ENCODE measurements at places on chromosomes 2 and 18. TPM values are rescaled to one million over a fixed set of nuclear protein-coding genes. Genes with fewer than 3 reads are reported as not detected.

GRCh38 chr2:152005607-152006006 lies 93.2 kb downstream of the CACNB4 start:
- DNase-seq: no peak

GRCh38 chr18:32707586-32707985 lies 65.2 kb downstream of the KLHL14 start:
- DNase-seq: no peak

- no peak for DNase-seq
These were observed 17.6 kb downstream of the MROH2A start for GRCh38 chr2:233795735-233796171.

GRCh38 chr2:225452677-225453076 lies 53.2 kb downstream of the NYAP2 start:
- no peak for DNase-seq

- DNase-seq: no peak
These were observed 375.4 kb downstream of the DCC start for GRCh38 chr18:52715421-52715820.

- no peak for DNase-seq
These were observed 42.0 kb downstream of the ZFP36L2 start for GRCh38 chr2:43184339-43184895.

- no peak for DNase-seq
These were observed 24.6 kb downstream of the TEX44 start for GRCh38 chr2:231617059-231617926.

DNA sequence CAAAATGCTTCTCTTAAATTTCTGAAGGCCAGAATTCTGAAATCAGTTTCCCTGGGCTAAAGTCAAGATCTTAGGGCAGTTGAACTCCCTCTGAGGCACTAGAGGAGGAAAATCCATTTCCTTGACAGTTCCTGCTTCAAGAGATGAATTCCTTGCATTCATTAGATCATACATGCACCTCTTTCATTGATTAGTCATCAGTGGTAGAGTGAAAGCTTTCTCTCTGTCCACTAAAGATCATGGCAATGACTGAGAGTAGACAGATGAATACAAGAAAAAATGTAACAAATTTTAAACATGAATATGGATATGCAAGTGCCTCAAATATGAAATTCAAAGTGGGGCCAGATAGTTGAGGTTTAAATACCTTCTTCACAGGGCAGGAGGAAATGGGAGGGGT lies 693.4 kb upstream of the TMEFF2 start:
- DNase-seq: no peak

DNA sequence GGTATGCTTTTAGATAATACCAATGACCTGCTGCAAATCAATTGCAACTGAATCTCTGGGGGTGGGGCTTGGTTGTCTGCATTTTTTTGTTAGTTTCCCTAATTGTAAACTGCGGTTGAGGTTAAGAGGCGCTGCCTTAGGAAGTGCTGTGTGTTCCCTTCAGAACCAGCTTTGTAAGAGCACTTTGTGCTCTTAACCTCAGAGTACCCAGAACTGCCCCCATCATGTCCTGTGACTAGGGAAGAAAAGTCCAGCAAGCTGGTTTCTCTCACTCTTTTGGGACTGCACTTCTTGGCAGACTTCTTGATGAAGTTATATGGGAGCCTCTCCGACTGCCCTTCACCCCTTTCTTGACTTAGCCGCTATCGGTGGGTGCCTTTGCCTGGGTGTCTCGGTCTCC lies 245.5 kb upstream of the CXCR4 start:
- DNase-seq: no peak

- no peak for DNase-seq
These were observed 45.4 kb downstream of the SPRED2 start for GRCh38 chr2:65386989-65387388.

DNA sequence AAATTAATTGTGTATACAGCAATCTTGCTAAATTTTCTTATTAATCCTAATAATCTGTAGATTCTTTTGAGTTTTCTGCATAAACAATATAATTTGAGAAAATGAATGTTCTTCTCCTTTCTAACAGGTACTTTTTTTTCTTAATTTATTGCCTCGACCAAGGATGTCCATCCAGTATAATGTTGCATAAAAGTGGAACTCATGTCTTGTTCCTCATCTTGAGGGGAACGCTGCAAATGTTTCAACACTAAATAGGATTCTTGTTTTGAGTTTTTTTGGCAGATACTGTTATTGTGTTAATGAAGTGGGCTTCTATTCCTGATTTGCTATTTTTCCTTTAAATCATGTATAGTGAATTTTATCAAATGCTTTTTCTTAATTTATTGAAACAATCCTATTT lies 244.4 kb upstream of the REV1 start:
- no peak for DNase-seq

Gene GPR55
- total RNA-seq: 11.6 TPM

Gene DPYSL5
- total RNA-seq: not detected

Gene SLC25A52
- 0.22 TPM for total RNA-seq

Gene STON1
- total RNA-seq: 0.89 TPM

Gene AKAIN1
- total RNA-seq: not detected

Gene MAP3K19
- total RNA-seq: not detected

Gene DSG1
- not detected for total RNA-seq

Gene ASIC4
- total RNA-seq: not detected

Gene OTOS
- total RNA-seq: not detected

Gene LBH
- 115 TPM for total RNA-seq

All from CD8-positive, alpha-beta memory T cell (primary cell).